BJ (cell line): ENCODE measurements at places on chromosomes 4 and X.
A peak's percentile ranks its signal among the peaks of the same experiment; 100 is the strongest.

GRCh38 chrX:11759172-11759460, 1.1 kb downstream of the MSL3 start:
- no peak for DNase-seq

DNA sequence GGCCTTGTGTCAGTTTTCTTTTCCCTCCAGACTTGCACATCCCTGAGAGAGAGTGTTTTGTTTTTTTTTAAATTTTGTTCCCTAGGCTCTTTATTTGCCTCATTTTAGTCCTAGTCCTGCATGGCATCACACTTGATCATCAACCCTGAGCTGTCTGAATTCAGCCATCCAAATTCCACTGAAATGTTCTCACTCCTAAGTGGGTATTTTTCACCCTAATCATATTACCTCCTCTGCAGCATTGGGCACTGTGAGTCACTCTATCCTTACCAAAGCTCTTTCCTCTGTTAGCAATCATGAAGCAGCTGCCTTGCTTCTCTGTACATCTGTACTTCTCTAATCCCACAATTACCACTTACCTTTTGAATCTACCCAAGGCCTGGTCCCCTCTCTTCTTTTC, 356.6 kb upstream of the MAGEB2 start:
- DNase-seq = peak; percentile 6

GRCh38 chr4:6520051-6520636, 47.7 kb upstream of the PPP2R2C start:
- no peak for DNase-seq

GRCh38 chr4:53781629-53782457, 190.6 kb upstream of the LNX1 start:
- DNase-seq = no peak

- DNase-seq = no peak
Measured at GRCh38 chr4:152342293-152342692, 193.6 kb downstream of the FBXW7 start.
